Cortex of kidney (tissue), 1 donor: ENCODE measurements at places on chromosomes 6 and 20.

DNA sequence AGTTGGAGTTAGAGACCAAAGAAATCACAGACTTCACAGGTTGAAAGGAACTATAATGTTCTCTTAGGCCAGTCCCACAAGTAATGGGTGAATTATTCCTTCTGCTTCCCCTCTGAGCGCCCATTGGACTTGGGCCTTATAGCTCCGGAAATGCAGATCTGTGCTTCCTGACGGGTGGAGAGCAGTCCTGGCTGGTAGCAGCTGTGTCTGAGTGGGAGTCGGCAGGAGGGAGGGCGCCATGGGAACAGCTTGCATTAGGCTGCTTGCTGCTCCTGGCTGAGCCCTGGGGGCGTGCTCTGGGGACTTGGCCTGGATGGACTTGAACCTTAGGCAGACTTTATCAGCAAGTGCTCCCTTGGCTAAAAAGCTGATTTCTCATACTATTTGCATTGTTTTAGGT, 18.4 kb upstream of the NUP153 start:
- no peak for DNase-seq

DNA sequence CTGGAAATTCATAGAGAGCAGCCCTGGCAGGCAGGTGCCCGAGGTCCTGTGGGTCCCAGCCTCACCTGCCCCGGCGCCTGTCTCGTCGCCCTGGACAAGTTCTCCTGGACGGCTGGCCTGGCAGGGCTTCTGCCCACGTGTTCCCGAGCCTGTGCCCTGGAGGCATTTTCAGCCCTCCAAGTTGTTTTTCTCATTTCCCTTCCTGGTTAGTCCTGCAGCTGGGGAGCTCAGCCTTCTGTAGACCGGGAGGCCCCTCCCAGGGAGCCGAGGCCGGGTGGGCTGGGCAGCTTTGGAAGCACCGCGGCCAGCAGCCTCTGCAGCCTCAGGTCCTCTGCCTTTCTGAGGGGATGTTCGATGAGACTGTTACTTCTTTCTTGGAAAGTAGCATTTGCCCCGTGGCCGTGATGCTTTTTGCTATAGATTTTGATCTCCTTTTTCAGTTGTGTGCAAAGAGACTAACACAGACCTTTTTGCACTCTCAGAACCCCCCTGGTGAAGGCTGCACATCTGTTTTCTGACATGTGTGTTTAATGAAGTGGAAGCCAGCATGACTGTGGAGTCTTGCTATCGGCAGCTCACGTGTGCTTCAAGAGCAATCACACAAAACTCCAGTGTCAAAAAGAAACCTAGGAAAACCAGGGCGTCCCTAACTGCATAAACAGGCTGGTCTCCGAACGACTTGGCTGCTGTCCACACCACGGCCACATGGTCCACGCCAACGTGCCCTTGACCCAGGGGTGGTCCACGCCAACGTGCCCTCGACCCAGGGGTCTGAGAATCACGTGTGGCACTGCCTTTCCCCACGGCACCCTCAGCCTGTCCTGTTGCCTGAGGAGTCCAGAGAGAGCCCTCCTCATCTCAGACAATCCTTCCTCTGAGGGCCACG, 207.5 kb downstream of the SMOC2 start:
- no peak for DNase-seq

- no peak for DNase-seq
These were observed 95.5 kb downstream of the NCR2 start for GRCh38 chr6:41430875-41431274.

- DNase-seq, result no peak
These were observed 611 bp upstream of the TM9SF4 start for GRCh38 chr20:32108814-32109391.
